ENCODE measurements at places on chromosomes 3 and 15.

DNA sequence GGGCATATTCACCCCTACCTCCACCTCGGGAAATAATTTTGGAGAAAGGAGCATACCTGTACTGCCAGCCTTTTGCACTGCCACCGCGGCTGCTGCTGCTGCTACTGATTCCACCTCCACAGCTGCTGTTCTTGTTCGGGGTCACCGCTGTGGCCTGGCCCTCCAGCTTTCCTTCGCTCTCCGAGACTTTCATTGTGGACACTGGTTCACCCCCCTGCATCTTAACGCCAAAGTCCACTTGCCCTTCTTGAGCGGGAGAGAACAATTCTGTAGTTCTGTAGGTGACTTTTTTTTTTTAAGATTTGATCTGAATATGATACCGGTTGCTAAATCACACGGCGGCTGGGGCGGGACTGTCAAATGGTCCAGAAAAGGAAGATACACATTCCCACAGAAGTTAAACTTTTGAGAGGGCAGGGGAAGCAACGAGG lies 701 bp downstream of the OSBPL11 start:
- DNase-seq: no peak

DNA sequence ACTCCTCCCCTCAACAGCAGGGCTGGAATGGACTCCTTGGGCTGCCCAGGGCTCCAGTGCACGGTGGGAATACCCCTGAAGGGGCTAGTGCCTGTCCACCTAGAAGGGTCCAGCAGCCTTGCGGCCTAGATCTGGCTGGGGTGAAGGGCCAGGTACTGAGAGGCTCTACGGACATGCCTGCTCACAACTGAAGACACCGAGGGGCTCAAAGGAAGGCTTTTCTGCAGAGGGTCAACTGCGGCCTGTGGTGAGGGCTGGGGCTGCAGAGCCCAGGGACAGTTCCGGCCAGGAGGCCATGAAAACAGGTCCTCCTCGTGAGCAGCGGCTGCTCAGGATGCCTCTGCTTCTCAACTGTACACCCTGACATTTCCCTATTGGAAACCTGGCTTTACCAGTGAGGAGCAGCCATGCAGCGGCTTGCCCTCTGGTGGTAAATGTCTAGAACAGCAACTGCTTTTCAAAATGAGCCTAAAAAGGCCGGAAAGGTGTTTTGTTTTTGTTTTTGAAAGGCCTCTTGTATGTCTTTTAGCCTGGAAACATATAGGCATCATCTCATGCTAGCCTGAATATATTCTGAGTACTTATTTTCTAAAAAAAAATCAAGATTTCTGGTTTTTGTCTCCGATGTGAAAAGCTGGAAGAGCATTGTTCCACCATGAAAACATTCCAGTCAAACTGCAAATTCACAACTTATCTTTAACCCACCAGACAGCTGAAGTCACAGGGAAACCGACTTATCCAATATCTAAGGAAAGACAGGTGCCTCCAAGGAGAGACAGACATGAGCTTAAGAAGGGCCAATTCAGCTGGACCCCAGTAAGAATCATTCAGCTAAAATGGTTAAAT lies 163.4 kb downstream of the KLF13 start:
- DNase-seq: peak; percentile 54

- no peak for DNase-seq
These were observed 30.7 kb downstream of the MAP2K5 start for GRCh38 chr15:67573194-67573593.

DNA sequence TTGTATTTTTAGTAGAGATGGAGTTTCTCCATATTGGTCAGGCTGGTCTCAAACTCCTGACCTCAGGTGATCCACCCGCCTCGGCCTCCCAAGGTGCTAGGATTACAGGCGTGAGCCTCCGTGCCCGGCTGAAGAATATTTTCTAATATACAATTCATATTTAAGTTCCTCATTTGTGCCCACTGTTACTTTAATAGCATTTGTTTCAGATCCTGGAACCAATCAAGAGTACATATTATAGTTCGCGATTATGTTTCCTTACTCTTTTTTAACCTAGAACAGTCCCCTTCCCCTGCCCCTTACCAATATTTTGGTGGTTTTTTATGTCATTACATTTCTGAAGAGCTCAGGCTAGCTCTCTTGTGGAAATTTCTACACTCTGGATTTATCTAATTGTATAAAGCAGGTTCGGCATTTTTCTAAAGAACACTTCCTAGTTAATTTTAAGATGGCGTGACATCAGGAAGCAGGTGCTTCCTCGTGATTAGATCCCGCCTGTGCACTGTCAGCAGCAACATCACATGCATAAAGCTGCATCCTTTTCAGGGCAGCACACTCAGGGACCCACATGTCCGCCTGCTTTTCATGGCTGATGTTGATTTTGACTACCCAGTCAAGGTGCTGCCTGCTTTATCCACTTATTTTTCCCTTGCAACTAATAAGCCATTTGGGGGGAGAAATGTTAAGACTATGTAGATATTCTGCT lies 88.7 kb upstream of the EPHB3 start:
- DNase-seq: no peak

DNA sequence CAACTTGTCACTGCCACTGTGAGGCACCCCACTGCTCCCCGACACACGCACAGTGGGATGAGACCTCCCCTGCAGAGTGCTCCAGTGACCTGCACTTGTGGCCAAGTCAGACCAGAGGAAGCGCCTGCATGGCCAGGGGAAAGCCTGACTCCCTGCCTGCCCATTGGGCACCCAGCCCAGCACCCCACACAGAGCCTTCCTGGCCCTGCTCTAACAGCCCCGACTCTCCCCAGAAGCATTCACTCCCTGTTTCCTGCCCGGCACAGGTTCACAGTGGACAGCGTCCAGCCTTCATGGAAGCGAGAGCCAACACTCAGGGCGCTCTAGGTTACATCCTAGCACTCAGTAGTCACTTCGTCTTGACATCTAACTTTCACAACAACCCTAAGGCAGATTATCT lies 27.8 kb downstream of the RBPMS2 start:
- no peak for DNase-seq

DNA sequence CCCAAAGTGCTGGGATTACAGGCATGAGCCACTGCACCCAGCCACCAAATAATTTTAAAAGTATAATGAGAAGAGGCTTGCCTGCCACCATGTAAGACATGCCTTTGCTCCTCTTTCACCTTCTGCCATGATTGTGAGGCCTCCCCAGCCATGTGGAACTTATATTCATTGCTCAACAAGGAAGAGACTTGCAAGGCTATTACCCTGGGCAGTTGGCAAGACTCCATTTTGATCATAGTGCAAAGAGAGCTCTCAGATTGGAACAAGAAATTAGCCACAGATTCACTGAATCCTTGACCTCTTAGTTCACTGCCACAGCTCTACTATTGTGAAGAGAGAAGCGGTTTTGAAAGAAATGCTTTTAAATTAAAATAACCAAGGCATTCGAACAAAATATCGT lies 6.1 kb downstream of the SCAP start:
- DNase-seq: no peak

GRCh38 chr15:92901072-92901761 lies 1.1 kb downstream of the CHD2 start:
- peak; percentile 76 for DNase-seq
